ENCODE measurements at places on chromosomes 2 and 18. TPM values are rescaled to one million over a fixed set of nuclear protein-coding genes. Genes with fewer than 3 reads are reported as not detected.

The ABCG8 gene
- 0.70 TPM for polyA plus RNA-seq

The COL5A2 gene
- 220 TPM for polyA plus RNA-seq

The TUBB8B gene
- polyA plus RNA-seq = 0.56 TPM

The ADRA2B gene
- polyA plus RNA-seq = 1.6 TPM

The RETREG2 gene
- polyA plus RNA-seq = 73.4 TPM

The DSG1 gene
- polyA plus RNA-seq = not detected

The SPHKAP gene
- 1.1 TPM for polyA plus RNA-seq

The AGBL5 gene
- 55.3 TPM for polyA plus RNA-seq

The ARHGEF33 gene
- polyA plus RNA-seq = 2.2 TPM

The KIAA2012 gene
- polyA plus RNA-seq = 1.5 TPM

The DSG2 gene
- 45.3 TPM for polyA plus RNA-seq

DNA sequence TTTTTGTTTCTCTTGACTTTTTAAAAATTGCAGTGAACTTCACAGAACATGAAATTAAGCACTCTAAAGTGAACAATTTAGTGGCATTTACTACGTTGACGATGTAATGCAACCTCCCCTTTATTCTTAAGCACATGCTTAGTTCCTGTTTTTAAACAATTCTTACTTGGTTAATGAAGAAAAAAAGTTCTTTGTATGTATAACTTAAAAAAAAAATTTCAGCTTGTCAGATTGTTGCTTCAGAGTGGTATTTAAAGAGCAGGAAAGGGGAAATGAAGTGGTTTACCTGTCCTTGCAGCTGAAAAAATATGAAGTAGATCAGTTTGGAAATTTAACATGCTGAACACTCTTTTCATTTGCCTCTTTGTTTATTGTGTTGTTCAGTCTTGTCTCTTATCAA, 95.7 kb upstream of the RASGRP3 start:
- DNase-seq = no peak

GRCh38 chr2:67996772-67997527, 65.9 kb downstream of the C1D start:
- DNase-seq = no peak

DNA sequence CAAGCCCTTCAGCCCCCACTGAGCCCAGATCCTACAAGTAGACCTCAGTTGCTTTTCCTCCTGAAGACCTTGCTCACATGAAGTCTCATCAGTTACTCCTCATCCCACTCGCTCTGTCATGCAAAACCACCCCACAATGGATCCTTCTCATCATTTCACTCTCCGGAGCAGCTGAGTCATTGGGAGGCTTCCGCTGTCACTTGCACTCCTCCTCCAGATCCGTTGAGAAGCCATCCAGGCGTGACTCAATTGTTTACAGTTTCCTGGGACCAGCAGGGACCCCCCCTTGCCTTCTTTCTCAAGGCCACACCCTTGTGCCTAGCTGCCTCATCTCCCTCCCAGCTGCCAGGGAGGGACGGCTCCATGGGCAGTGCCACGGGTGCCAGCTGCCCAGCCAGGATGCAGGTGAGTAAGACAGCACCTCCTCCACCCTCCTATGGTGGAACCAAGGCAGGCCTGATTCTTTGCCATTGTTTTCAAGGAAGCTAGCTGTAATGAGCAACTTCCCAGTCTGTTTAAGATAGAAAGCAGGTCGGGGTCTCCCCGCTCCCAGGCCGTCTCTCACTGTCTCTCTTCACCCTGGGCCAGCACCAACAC, 16.3 kb downstream of the GPR55 start:
- DNase-seq = no peak

GRCh38 chr2:102114851-102115497, 27.6 kb upstream of the IL1R1 start:
- no peak for DNase-seq

DNA sequence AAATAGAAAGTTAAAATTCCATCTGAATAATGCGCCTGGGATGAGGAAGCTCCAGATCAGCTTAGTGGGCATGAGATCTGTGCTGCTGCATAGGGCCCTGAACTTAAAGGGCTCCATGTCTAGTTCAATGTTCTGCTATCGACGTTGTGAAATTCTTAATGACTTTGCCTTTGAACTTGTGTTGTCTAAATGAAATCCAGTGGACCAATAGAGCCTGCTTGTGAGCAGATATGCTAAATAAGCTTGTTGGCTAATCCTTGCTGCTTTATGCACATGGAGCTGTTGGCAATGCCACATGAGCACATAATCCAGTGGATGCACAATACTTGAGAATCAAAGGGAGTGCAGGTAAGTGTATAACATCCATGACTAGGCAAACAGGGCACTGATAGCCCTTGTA, 228.6 kb downstream of the TNS1 start:
- DNase-seq = no peak

DNA sequence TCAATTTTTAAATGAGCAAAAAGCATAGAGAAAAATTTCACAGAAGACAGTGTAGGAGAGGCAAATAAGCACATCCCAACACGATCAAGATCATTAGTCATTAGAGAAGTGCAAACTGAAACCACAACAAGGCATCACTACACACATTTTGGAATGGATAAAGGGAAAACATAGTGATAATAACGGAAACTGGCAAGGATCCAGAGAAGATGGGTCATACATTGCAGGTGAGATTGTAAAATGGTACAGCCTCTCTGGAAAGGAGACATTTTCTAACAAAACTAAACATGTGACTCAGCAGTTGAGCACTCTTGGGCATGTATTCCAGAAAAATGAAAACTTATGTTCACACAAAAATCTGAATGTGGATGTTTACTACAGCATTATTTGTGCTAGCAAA, 98.3 kb upstream of the TMEM17 start:
- no peak for DNase-seq

DNA sequence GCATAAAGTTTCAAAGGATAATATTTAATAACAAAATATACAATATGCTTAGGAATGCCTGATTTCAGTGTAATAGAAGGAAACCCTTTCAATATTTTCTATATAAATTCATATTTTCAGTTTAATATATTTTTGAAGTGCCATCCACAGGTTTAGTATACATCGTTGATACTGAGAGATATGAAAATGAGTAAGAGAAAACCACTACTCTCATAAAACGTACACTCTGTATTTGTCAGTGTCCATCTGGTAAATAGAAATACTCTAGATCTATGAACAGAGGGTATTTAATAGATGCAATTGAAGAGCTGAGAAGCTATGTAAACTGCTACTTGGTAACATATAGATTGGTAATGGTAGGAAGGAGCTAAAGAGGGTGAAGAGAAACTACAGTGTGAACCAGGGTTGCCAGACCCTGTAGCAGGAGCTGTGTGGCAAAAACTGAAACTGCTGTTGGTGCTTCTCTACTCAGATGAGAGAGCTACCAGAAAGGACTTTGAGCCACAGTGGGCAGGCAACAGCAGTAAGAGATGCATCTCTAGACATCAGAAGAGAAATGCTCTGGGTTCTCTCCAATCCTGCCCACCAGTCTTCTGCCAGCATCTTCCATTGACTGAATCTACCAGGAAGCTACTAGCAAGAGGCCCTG, 187.4 kb downstream of the CCDC102B start:
- no peak for DNase-seq

DNA sequence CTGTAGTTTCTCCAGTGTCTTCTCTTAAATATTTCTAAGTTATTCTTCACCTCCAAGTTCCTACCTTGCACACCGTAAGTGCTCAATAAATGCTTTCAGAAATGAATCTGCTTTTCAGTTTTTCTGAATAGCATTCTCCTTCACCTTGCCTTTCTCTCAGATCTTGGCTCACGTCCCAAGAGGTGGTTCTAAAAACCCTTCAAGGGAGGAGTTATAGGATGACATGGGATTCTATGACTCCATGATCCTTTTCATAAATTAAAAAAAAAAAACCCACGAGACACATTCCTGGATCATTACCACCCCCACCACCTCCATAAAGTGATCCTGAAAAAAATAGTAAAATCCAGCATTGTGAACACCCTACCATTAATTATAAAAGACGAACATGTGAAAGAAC, 11.7 kb downstream of the KCTD1 start:
- DNase-seq = no peak

DNA sequence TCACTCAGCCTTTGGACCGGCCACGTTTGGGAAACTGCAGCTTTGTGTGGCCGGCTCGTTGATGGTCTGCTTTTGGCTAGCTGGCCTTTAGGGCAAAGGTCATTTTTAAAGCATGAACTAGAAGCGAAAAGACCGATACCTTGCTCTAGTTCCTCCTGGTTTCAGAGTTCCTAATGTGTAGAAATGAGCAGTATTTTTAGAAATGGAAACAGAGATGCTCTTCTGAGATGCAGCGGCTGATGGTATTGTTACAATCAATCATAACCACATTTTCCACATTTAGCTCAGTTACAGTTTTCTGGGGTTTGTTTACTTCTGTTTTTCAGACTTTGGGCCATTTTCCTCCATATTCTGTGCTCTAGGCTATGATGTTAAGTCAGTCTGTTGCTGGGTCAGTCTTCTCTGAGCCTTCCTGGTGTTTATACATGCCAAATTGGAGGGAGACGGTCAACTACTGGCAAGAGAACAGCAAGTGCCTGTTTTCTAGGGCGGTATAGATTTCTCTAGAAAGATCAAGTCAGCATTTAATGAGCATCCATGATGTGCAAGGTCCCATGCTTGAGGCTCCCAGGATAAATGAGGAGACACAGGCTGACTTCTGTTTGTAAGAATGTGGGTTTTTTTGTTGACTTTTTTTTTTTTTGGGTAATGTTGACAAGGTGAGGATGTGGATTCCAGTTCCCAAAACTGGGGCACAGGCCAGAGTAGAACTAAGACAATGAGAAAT, 28.0 kb downstream of the RNF144A start:
- DNase-seq = no peak

DNA sequence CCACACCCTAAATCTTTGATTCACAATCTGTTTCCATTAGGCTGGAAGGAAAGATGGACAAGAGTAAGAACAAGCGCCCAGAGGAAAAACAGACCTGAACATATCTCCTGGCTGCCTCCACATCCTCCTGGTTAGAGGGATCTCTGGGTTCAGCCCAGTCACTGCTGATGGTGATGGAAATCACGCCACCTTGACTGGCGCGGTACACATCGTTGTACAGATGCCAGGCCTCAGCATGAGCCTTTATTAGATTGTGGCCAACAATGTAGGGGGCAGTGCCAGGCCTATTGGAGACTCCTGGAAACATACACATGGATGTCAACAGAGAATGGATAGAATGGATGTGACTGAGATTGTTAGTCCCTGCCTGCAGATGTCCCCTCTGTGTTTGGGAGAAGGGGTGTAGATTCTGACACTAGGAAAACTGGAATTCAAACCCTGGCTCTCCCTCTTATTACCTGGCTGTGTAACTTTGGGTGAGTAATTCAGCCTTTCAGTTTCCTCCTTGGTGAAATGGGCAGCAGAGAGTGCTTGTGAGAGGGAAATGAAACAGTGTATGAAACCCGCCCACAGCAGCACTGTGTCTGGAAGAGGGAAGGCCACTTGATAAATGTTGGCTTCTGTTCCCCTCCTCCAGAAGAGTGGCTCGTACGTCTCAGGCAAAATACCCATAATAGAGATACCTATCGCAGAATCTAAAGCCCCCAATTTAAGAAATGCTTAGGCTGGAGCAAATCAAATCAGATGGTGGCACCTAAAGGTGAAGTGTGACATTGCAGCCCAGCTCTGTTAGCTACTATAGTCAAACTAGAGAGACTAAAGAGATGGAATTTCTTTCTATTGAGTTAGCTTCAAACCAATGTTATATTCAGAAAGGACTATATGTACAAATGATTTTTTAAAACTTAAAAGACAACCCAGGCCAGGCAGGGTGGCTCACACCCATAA, 36.2 kb downstream of the LCT start:
- no peak for DNase-seq

GRCh38 chr2:207040696-207041095, 101.4 kb downstream of the CPO start:
- DNase-seq = no peak

DNA sequence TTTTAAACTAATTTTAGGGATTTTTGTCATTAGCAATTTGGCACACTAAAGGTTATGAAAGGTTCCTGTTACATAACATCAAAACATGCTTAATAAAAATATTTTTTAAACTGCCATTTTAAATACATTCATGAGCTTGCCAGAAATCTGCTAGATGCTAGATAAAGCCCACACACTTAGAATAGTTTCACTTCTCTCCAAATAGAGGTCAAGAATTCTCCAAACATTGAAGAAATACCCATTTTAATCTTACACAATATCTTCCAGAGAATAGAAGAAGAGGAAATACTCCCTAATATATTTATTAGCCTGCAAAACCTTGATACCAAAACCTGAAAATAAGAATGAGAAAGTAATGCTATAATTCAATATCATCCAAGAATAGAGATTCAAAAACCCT, 247.5 kb downstream of the PTH2R start:
- no peak for DNase-seq

DNA sequence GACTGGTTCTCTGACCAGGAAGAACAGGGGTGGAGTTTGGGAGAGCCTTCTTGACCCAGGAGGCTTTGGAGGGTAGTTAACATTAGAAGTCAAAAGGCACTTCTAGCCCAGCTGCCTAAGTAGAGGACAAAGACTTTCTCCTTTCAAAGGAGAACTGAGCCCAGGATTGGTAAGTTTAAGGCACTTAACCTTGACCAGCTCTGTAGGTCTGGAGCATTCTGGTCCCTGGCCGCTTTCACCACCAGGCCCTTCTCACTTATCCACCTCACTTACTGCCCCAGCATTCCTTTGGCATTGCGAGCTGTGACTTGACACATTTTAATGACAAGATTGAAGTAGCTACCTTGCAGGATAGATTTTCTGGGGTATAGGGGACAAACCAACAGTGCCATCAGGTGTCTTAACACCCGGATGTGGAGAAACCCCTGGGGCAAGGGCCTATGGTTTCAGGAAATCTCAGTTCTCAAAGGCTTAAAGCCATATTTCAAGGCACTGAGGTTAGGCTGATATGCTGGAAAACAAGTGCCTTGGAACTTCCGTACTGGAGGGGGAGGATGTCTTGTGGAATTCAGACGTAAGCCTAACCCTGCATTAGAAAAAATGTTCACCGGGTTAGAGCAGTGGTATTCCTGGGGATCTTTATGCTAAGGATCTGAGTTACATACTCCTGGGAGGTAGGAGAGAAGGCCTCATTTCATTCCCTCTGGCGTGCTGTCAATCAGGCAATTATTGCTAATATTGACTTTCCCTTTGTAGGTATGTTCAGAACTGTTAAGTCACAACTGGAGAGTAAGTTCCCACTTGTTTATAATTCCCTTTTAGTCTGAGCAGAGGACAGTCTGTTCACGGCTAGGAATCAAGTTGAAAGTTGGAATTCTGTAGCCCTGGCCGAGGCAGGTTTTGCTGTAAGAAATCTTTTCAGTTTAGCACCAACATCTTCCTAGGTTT, 4.3 kb downstream of the C2orf68 start:
- no peak for DNase-seq

GRCh38 chr2:75324141-75324540, 124.8 kb upstream of the TACR1 start:
- no peak for DNase-seq

- no peak for DNase-seq
Observed at GRCh38 chr18:29840089-29840488, 1202.5 kb downstream of the DSC3 start.

- no peak for DNase-seq
Observed at GRCh38 chr18:77133835-77134496, 1.4 kb upstream of the MBP start.

GRCh38 chr2:234468503-234468902, 28.4 kb downstream of the ARL4C start:
- no peak for DNase-seq

- no peak for DNase-seq
Observed at GRCh38 chr2:106039634-106040315, 154.3 kb downstream of the UXS1 start.

- DNase-seq = no peak
Observed at GRCh38 chr2:206098471-206098870, 12.5 kb upstream of the INO80D start.

- peak; percentile 23 for DNase-seq
Observed at GRCh38 chr2:30512243-30512886, 65.3 kb downstream of the LCLAT1 start.
